ENCODE measurements at places on chromosomes 7 and 10. TPM values are rescaled to one million over a fixed set of nuclear protein-coding genes. Genes with fewer than 3 reads are reported as not detected.

Gene CDK1
- 40.4 TPM for total RNA-seq

DNA sequence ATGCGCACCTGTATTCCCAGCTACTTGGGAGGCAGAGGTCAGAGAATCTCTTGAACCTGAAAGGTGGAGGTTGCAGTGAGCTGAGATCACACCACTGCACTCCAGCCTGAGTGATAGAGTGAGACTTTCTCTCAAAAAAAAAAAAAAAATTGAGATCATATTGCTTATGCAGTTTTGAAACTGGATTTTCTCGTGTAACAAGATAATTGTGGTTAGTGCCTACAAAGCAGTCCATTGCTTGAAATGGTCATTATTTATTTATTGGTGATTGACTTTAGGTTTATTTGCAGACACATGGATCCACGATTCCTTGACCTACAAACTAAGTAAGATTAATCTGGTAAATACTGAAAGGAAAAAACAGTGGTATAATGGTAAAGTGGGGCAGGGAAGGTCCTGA is 149.8 kb downstream of the TAX1BP1 start:
- DNase-seq, result no peak

DNA sequence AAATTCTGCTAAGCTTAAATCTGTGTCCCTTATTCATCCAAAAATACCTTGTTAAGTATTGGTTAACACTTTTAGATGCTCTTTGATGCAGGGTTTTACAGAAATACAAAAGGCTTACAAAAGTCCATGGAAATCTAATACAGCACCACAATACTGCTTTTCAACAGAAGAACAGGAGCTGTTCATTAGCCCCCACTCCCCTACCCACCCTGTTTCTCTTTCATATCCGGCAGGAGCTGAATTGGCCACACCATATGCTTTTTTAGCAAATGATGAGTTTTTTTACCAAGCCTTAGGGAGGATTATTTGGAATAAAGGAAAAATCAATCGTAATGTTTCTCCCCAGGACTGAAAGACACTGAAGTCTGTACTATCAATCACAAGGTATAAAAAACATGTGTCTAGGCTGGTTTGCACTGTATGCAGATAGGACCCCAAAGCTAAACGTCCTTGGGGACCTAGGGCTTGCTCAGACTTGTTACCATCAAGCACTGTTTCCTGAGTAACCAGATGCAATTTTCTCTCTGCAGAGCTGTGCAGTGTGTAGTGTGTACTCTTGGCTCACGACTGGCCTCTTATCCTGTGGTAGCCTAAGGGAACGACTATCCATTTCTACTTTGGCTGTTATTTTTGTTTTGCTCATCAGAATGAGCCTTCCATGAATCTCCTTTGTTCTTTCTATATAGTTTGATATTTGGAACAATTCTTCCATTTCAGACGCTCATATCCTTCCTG is 143.3 kb upstream of the LRGUK start:
- DNase-seq, result no peak

GRCh38 chr10:60527676-60528075 is 138.0 kb upstream of the ANK3 start:
- DNase-seq, result no peak

Gene PTN
- total RNA-seq, result 1.8 TPM

DNA sequence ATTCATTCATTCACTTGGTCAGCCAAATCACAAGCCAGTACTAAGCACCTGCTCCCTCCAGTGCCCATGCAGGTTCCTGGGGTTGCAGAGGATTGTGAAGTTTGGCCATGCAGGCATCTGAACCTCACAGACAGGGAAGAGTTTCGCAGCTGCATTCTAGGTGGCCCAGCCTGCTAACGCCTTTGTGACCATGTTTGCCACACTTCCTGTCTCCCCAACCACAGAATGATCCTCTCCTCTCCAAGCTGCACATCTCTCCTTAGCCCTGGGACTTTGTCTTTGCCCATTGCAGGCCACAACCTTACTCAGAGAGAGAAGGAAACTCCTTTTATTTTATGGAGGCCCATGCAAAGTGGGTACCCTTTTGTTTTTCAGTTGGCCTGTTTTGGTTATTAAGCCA is 31.8 kb downstream of the EPDR1 start:
- DNase-seq, result no peak

Gene NKX1-2
- total RNA-seq, result not detected

Gene BTBD16
- not detected for total RNA-seq

- DNase-seq, result peak; percentile 64
These were observed 28.1 kb downstream of the ARL4A start for GRCh38 chr7:12715372-12716133.

DNA sequence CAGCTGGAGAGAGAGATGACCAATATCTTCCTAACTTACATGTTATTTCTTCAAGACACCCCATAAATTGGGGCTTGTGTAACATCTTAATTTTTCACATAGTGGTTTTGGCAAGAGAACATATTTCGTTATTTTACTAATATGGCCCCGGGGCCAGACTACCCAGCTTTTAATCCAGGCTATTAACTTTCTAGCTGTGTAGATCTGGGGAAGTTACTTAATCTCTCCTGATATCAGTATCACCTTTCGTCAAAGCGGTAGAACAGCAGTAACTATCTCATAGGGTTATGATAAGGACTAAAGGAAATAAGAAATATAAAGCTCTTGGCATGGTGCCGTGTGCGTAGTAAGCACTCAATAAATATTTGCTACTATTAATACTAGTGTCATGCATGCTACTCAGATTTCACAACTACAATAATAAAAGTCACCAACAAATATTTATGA is 71.6 kb upstream of the LYZL1 start:
- DNase-seq, result no peak

- DNase-seq, result peak; percentile 82
These were observed 1.2 kb downstream of the VCL start for GRCh38 chr10:73998929-73999691.

- no peak for DNase-seq
These were observed 1127.7 kb downstream of the REEP3 start for GRCh38 chr10:64648915-64649314.

DNA sequence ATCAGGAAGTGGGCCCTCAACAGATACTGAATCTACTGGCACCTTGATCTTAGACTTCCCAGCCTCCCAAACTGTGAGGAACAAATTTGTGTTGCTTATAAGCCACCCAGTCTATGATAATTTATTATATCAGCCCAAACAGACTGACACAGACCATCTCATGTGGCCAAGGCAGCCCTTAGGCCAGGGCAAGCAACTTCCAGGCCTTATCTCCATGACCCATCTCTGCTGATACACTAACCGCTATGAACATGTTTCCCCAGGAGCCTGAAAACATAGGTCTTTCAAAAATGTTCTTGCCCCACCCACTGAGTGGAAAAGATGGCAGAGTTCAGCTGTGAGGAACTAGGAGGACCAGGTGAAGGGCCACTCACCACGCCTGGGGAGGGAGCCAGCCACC is 3.2 kb upstream of the BLOC1S2 start:
- no peak for DNase-seq

Gene AS3MT
- 2.7 TPM for total RNA-seq

Gene CELF2
- 5.2 TPM for total RNA-seq

GRCh38 chr7:22663357-22663718 is 63.7 kb upstream of the IL6 start:
- DNase-seq, result peak; percentile 35

DNA sequence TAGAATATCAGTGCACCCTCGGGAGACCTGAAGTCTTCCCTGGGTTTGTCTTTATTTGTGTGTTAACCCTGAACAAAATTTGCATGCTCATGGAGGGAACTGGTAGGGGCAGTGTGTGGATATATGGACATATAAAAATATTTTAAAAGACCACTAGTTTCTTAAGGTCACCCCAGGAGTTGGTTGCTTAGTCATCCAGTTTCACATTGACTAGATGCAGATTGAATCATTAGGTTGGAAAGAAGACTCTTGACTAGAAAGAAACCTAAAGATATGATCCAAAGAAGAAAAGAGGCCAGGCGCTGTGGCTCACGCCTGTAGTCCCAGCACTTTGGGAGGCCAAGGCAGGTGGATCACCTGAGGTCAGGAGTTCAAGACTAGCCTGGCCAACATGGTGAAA is 137.1 kb downstream of the KAT6B start:
- no peak for DNase-seq

DNA sequence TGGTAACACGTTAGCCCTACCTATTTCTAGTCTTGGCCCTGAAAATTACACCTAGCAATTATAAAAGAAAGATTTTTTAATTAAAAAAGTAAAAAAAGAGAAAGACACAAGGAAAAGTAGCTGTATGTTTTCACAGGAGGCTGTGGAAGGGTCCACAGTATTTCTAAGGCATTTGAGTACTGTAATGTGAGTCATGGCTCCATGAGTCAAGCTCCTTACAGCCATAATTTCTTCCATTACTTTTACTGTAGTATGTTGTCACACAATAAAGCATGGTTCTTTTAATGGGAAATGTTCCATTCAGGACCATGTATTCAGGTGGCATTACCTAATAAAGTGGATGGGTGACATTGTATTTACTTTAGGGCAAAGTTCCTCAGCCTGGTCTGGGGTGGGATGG is 113.4 kb downstream of the GPR37 start:
- no peak for DNase-seq

Gene SPOCK2
- not detected for total RNA-seq
